ENCODE measurements at places on chromosomes 12 and 14.

GRCh38 chr12:103743788-103744187 is 97.2 kb downstream of the NT5DC3 start:
- DNase-seq, result no peak

DNA sequence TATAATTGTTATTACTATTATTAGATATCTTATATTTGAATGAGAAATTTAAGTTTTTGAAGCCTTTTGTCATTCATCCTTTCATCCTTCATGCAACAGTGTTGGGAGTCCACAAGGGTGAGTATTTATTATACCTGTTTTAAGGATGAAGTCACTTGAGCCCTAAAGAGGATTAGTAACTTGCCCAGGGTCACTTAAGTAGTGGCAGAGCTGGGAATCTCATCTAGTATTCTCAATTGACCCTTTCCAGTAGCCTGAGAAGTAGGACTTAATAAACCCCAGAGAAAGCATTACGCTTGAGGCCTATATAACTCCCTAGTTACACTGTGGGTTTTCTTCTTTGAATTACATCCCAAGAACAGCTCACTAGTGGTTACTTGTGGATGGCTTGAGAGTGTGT is 119.8 kb downstream of the SRGAP1 start:
- no peak for DNase-seq

GRCh38 chr12:108753976-108754375 is 22.7 kb upstream of the CORO1C start:
- no peak for DNase-seq

GRCh38 chr12:57452181-57452936 is 2.7 kb upstream of the INHBE start:
- no peak for DNase-seq

DNA sequence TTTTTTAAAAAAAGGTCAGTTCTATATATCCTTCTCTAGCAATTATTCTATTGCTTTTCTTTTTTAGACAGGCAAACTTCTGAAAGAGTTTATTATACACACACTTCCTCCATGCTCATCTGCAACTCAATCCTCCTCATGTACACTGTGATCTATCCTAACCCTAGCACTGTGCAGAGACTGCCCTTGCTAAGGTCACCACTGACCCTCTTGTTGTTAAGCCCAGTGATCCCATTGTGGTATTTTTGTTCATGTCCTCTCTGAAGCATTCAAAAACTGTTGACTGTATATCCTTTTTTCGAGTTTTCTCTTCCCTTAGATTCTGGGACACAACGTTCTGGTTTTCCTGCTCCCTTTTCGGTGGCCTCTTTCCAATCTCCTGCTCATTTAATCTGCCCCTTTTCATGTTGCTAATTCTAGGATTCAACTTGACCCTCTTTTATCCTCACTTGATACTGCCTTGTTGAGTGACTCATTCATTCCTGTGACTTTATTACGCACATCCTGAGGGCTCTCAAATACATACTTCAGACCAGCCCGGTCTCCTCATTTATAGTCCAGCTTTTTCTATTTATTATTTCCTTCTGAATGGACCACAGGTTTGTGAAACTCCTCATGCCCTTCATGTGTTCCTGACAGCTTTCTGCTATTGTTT is 53.9 kb upstream of the PTPRB start:
- no peak for DNase-seq

GRCh38 chr12:94855853-94856252 is 147.6 kb downstream of the NDUFA12 start:
- DNase-seq, result no peak

DNA sequence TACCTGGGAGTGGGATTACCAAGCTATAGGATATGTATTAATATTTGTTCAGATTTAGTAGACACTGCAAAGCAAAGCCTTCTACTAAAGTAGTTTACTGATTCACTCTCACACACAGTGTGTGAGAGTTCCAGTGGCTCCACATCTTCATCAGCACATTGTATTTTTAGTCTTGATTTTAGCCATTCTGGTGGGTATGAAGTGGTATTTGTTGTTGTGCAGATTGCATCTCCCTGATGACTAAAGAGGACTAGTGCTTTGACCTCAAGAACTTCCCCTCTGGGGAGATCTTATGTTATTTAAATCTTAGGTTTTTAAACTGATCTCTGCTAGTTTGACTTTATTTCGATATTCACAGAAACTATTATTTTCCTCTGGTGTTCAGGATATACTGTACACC is 479.7 kb upstream of the RGS6 start:
- DNase-seq, result no peak

- no peak for DNase-seq
Measured at GRCh38 chr12:121925358-121925695, 6.9 kb downstream of the CFAP251 start.

DNA sequence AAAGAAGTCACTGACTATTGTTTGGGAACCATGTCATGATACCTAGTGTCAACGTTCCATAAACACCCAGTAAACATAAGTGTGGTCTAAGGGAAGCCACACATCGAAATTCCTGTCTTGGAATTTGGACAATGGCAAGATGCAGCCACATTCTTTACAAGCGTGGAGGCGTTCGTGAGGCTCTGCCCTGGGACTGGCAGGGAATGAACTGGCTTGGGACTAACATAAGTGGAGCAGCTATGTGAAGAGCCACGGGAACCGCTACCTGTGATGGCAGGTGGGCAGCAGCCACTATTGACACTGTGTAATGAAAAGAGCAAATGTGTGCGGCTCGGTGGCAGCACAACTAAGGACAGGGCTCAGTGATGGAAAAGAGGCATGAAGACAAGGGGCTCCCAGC is 10.0 kb upstream of the NRIP2 start:
- DNase-seq, result no peak

GRCh38 chr12:109466821-109467220 is 10.3 kb downstream of the KCTD10 start:
- DNase-seq, result no peak

GRCh38 chr12:7155471-7156034 is 25.4 kb downstream of the CLSTN3 start:
- DNase-seq, result peak; percentile 87

All from left lobe of liver (tissue), 2 donors.